ENCODE measurements at places on chromosomes 16 and 17.

DNA sequence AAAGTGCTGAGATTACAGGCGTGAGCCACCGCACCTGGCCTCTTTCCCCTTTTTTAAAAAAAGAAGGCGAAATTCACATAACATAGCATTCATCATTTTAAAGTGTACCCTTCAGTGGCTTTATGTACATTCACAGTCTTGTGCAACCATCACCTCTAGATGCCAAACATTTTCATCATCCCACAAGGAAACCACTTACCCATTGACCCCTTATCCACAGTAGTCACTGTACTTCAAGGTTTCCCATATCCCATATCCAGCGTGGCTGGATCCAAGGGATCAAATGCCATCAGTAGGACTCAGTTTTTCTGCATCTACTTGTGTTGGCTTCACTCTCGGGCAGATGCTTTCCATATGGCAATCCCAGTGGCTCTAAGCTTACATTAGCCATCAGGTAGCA is 50.3 kb downstream of the BMERB1 start:
- no peak for DNase-seq

DNA sequence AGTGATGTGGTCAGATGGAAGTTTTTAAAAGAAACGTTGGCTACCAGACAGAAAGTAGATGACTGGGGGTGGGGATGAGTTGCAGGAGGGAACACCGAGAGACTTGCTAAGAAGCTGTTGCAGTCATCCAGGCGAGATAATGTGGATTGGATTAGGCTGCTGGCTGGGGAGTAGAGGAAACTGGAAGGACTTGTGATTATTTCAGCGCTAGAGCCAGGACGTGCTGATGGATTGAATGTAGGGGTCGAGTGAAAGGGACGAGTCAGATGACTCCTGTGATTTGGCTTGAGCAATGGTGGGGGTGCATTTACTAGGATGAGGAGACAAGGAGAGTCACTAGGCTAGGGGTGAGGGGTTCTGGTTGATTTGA is 88.5 kb downstream of the CLEC16A start:
- no peak for DNase-seq

DNA sequence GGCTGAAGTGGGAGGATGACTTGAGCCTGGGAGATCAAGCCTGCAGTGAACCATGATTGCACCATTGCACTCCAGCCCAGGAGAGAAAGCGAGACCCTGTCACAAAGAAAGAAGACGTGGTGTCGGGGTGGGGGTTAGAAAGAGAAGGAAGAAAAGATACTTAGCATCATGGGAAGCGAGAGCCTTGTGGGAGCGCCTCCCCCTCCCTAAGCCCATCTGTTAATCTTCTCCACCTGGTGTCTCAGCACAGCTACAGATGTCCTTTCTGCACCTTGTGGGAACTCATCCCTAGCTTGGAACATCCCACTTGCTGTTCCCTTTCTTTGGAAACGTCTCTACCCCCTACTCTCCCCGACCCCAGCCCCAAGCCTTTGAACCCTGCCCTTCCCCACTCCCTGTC is 6.0 kb downstream of the ZNF688 start:
- DNase-seq: no peak

DNA sequence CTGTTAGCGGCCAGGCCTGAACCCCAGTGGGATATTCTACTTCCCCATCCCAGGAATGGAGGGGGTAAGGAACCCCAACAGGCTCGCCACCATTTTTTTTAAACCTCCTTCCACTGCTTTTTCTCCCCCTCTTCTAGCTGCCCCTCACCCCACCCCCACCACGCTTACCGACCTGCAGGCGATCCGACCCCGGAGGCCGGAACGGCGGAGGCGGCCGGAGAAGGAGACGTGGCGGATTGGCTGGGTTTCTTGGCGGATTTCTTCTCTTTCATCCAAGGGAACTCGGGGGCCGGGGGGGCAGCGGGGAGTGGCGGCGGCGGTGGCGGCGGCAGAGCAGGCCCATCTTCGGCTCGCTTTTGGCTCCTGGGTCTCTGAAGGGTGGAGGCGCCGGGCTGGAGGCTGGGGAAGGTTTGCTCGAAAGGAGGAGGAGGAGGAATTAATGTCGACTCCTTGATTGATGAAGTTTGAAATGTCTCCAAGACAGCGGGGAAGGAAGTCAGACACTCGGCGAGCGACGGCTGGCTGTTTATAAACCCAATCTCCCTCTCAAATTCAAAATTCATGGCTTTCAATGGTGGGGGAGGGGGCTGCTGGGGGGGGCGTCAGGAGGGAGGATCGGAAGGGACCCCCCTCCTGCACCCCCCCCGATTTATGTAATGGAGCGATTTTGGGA is 424 bp downstream of the HOXB2 start:
- DNase-seq: no peak

DNA sequence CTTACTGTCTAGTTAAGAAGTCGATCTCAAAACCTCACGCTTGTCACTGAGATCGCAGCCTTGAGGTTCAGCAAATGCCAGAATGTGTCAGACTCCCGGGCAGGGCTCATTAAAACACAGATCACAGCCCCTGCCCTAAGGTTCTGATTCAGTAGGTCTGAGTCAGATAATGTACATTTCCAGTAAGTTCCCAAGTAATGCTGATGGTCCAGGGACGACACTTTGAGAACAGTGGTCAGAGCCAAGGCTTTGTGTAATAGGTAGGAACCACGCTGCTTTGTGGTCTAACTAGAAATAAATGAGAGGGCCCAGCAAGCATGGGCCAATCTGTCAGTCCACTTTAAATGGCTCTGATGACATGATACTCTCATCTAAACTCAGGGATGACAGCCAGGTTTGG is 228.6 kb downstream of the ZFHX3 start:
- DNase-seq: no peak

DNA sequence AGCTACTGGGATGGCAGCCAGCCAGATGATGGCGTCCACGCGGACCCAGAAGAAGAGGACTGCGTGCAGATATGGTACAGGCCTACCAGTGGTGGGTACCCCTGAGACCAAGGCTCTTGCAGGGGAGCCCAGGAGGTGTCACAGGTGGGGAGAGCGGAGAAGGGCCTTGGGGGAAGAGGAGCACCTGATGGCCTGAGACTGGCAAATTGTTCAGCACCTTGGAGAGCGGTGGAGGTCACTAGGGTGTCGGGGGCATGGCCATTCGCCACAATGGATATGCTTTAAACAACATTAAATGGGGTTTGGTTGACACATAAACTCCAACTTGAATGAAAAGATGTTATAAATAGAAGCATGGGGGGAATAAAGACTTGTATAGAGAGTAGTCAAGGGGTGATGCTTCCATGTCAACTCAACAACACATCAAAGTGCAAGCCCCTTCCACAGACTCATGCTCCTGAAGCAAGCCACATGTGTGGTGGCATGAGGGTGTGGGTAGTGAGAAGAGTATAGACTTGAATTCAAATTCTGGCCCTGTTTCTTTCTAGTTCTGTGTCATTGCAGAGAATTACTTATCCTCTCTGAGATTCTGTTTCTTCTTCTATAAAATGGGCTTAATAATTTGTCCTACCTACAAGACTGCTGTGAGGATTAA is 22.2 kb downstream of the CLEC19A start:
- no peak for DNase-seq

DNA sequence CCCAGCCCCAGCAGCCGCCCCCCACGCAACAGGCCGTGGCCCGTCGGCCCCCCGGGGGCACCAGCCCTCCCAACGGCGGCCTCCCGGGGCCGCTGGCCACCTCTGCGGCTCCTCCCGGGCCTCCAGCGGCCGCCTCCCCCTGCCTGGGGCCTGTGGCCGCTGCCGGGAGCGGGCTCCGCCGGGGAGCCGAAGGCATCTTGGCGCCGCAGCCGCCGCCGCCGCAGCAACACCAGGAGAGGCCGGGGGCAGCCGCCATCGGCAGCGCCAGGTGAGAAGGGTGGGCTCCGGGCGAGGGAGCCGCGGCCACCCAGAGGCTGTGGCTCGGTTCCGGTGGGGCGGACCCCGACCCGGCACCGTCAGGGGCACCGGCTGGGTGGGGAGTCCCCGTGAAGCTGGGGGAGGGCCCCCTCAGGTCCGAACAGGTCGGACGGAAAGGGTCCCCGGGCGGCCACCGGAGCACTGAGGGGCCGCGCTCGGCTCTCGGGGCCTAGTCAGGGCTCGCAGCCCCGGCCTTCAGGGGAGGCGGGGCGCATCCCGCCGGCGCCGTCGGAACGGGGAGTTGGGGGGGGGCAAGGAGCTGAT is 583 bp downstream of the ATXN2L start:
- DNase-seq: no peak

DNA sequence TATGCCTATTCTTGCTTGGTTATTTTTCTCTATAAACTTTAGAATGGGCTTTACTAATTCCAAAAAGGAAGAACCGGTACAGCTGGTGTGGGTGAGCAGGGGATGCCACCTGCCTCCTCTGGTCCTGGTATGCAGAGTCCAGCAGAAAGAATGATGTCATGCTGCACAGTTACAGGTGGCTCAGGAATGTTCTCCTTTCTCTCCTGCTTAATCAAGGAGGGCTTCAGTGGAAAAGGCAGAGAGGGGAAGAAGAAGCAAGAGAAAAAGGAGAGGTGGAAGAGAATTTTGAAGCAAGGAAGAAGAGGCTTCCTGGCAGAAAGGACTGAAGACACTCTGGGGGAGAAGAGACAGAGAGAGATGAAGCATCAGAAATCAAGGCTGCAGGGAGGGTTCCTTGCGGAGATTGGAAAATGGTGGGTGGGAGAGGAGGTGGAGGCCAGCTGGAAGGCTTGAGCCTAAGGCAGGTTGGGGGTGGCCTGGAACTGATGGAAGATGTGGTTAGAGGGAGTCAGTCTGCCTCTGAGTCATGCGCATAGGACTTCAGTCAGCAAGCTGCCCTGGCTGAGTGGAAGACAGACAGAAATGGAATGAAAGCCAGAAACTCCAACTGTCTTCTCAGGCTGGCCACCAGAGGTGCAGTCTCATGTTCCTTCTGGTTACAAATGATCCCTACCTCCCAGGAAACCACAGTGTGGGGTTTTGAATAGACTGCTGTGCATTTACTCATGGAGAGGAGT is 64.6 kb upstream of the CRHR1 start:
- DNase-seq: no peak

DNA sequence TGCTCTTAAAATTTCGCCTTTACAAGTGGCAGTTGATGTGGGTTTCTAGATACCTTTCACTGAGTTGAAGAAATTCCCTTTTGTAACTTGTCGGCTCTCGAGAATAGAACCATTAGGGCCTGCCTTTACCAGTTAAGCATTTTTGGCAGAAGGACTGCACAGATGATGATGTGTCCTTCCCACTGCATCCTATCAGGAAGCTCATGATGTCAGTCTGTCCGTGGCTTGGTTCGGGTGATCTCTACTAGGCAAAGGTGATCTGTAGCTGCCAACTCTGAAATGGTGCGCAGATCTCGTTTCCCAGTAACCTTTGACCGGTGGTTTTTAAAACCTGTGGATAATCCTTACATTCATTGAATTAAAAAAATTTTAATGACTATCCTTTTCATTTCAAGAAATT is 49.7 kb downstream of the ZNRF1 start:
- no peak for DNase-seq

GRCh38 chr16:72834499-72834898 is 213.4 kb downstream of the ZFHX3 start:
- DNase-seq: no peak

DNA sequence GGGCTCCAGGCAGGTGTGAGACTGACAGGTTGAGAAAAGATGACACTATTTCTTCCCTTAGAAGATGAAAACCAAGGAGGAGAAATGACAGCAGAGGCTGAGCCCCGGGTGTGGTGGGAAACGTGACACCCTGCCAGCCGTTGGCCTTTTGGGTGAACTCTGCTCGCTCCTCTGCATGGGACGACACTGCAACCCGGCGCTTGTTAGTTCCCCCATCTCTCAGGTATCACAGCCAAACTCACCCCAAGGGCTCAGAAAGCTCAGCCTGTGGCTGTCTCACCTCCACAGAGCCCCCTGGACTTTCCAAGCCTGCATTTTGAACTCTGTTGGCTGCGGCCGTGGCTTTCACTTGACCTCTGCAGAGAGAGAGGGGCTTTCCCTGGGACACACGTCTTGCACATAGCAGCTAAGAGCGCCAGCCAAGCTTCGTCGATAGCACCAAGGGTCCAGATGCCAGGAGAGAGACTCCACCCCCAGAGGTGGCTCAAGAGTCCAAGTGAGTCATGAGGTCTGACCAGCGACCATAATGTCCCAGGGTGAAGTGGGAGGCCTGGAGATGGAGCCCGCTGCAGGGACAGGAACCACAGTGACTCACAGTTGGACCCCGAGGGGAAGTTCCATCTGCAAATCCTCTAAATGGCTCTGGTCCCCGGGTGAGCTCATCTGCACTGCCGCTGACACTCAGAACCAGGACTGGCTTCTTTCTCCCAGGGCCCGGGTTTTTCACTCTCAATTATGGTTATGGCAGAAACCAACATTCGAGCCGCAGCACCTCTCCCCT is 301.9 kb downstream of the SOX9 start:
- DNase-seq: no peak

- no peak for DNase-seq
Observed at GRCh38 chr17:63571632-63572310, 21.5 kb downstream of the DCAF7 start.

- no peak for DNase-seq
Observed at GRCh38 chr17:64329588-64329987, 61.1 kb downstream of the PECAM1 start.

DNA sequence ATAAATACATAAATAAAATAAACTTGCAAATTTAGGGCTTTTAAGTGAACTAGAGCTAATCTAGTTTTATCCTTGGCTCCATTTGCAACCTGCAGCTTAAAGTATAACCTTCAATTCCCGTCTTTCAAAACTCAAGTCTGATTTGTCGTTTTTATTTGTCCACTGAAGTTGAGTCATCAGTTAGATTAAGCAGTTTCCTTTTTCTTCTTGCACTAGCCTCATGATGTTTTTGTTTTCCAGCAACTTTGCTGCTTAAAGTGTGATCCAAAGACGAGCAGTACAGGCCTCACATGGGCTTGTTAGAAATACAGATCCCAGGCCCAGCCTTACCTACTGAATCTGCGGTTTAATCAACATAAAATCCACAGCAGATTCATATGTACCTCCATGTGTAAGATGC is 13.8 kb downstream of the ARSG start:
- no peak for DNase-seq

GRCh38 chr16:53282975-53283946 is 151.0 kb upstream of the RBL2 start:
- no peak for DNase-seq

GRCh38 chr17:62611292-62611691 is 16.2 kb upstream of the MRC2 start:
- no peak for DNase-seq

GRCh38 chr16:9089660-9090059 is 1.8 kb upstream of the HAPSTR1 start:
- DNase-seq: no peak

DNA sequence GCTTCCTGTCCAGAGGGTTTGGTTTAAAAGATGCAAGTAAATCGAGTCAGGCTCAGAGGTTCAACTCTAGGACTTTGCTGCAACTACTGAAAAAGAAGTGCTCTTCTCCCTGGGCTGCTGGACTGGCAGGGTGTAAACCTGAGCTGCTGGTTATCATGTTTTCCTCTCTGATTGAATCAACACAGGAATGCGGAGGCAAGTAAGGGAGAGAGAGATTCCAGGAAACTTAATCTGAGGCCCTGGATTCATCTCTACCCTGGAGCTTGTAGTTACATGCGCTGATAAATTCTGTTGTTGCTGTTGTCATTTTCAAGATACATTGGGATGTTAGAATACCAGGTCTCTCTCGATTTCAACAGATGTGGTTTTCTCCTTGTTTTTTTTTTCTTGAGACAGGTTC is 8.2 kb upstream of the HS3ST3A1 start:
- no peak for DNase-seq
